ENCODE measurements at places on chromosomes 16 and 17.

DNA sequence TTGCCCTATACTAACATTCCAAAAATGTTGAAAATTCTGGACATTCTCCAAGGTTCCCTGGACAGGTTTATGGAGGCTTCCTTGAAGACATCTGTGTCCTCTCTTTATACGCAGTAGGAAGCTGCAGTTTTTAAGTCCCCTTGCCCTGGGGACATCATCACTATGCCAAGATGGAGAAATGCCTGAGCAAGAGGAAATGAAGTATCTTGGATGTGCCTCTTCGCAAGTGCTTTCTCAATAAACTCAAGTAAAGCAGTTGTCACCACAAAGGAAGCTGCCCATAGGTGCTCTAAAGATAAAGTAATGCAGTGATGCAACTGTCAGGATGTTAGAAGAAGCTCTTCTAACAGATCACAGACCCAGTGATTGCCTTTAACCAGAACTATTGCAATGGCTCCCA, 71.0 kb downstream of the CDYL2 start:
- DNase-seq, result no peak

GRCh38 chr16:67924140-67924906, 7.3 kb downstream of the CTRL start:
- no peak for DNase-seq

GRCh38 chr16:57944970-57945739, 25.8 kb downstream of the CNGB1 start:
- DNase-seq, result no peak

- no peak for DNase-seq
These were observed 88.8 kb downstream of the LITAF start for GRCh38 chr16:11497851-11498289.

DNA sequence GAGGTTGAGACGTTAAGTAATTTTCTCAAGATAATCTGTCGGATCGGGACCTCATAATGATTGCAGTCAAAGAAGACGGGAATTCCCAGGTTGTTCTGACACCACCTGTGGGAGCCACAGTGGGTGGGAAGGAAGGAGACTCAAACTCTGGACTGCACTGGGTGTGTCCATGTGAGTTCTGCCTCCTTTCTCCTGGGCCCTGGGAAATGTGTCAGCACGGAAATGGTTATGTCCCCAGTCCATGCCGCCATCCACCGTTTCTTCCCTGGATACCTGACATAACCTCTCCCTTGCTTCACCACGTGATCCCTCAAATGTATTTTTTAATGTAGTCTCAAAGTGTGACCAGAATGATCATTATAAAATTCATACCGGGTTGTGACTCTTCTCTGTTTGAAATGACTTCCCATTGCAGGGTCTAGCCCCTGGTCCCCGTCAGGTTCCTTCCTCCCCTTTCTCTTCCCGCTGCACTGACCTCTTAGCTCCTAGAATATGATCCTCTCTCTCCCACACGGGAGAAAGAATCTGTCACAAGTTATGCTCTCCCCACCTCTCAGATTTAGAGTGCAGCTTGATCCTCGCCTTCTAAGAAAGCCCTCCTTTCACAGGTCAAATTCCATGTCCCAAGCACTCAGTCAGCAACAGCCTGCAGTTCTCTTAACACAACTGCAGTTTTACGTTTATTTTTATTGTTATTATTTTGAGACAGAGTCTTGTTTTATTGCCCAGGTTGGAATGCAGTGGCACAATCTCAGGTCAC, 820.0 kb upstream of the EEF2KMT start:
- DNase-seq, result no peak

DNA sequence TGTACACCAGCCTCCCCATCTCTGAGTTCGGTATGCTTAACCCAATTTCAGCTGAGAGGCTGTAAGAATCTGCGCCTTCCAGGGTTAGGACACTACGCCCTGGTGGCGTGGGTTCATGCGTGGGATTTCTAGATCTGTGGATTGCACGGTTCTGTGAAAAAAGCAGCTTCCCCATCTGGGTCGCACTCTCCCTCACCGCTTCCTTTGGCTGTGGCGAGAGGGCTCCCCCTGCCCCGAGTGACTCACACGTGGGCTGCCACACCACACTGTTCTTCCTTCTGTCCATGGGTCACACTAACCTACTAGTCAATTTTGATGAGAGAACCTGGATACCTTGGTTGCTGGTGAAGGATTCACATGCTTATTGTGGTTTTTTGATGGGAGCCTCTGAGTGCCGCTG, 256.0 kb upstream of the MAF start:
- no peak for DNase-seq

DNA sequence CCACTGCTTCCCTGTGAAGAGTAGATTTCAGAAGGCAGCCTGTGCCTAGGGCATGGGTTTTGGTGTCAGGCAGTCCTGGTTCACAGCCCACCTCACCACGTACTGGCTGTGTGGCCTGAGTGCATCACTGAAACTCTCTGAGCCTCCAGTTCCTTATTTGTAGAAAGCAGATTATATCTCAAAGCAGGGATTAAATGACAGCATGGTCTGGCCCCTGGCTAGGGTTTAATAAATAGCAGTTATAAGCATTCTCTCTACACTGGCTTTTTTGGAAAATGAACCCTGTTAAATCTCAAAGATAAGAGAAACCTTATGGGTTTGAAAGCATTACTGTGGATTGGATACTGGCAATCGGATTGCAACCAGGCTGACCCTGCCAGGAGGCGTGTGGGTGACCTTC, 2.9 kb upstream of the MT1M start:
- DNase-seq, result no peak

All from activated T-cell treated with anti-CD3 and anti-CD28 coated beads, Interleukin-2, amount 50 U/mL, for 4 hours (primary cell).